Left renal pelvis (tissue), 4 donors: ENCODE measurements at places on chromosomes 11 and 22. TPM values are rescaled to one million over a fixed set of nuclear protein-coding genes. Genes with fewer than 3 reads are reported as not detected.

DNA sequence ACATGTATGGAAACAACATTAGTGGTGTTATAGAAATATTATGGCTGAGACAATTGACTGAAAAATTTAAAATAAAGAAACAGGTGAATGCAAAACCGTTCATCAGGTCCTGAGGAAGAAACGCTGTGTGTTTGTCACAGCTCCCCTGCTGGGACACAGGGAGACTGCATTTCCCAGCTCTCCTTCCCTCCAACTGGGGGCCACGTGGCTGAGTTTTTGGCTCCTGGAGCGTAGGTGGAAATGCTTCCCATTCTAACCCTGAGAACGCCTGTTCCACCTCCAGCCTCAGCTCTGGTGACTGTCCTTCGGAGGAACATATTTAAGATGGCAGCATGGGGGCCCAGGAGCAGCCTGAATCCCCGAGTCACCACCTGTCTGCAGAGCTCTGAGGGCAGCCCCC lies 398.6 kb downstream of the BRD1 start:
- DNase-seq, result no peak

CCDC157 gene
- 7.8 TPM for polyA plus RNA-seq

DNA sequence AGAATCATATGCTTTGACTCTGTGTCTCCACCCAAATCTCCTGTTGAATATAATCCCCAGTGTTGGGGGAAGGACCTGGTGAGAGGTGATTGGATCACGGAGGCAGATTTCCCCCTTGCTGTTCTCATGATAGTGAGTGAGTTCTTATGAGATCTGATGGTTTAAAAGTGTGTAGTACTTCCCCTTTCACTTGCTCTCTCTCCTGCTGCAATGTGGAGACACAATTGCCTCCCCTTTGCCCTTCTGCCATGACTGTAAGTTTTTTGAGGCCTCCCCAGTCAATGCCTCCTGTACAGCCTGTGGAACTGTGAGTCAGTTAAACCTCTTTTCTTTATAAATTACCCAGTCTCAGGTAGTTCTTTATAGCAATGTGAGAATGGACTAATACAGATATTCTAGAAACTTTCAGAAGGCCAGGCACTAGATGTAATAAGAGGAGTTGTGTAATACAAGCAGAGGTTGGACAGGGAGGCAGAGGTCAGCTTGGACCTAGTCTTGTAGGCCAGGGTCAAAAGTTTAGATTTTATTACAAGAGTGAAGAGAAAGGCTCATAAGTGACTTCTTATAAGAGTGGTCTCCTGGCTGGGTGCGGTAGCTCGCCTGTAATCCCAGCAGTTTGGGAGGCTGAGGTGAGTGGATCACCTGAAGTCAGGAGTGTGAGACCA lies 9.3 kb upstream of the SERPING1 start:
- no peak for DNase-seq

DNA sequence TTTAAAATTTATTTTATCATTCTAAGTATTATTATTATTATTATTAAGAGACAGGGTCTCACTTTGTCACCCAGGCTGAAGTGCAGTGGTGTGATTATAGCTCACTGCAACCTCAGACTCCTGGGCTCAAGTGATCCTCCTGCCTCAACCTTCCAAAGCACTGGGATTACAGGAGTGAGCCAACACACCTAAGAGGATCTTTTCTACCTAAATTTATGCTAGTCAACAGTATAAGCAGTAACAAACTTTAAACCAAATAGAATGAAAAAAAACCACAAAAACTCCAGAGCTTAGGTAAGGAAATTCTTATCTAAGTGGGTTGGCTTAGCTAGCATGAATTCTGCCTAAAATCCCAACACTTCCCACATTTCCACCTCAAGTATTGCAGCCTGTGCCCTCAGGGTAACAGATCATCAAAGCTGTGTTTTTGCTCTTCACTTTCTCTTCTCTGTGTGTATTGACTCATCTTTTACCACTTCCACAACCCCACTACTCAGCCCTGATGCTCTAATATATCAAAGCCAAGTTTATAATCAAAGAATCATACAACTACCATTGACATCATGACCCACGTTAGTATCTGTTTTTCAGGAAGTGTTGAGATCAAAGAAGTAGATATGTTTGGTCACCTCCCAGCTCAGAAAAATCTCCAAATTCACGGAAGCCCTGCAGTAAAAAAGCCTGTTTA lies 93.7 kb upstream of the SPON1 start:
- DNase-seq, result no peak

- DNase-seq, result no peak
These were observed 41.2 kb upstream of the KCNQ1OT1 start for GRCh38 chr11:2741006-2741376.

- DNase-seq, result no peak
These were observed 931 bp downstream of the CADM1 start for GRCh38 chr11:115503083-115503885.

DNA sequence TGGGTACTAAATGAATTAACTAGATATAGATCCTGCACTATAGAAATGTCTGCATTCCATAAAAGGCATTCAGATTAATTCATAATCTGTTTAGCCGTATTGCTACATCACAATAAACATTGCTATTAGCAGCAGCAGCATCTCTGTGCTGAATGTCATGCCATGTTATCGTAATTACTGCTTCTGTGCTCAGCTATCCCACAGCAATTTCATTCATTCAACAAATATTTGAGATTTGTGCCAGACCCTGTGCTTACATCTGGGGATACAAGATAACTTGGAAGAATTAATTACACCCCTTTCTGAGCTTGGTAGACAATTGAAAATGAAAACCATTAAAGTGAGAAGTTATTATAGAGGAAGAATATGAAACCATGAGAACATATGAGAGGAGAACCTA lies 185.8 kb upstream of the C11orf87 start:
- DNase-seq, result no peak

KBTBD3 gene
- 10.9 TPM for polyA plus RNA-seq
